Thoracic aorta endothelial cell (primary cell): ENCODE measurements at places on chromosomes 11 and 22. TPM values are rescaled to one million over a fixed set of nuclear protein-coding genes. Genes with fewer than 3 reads are reported as not detected.

Gene CD59
- 921 and 1,479 TPM in 2 replicates for total RNA-seq

Gene KCNC1
- not detected in 2 replicates for total RNA-seq

Gene UBQLN3
- total RNA-seq = not detected in 2 replicates

Gene KIAA1671
- total RNA-seq = 52.7 and 63.3 TPM in 2 replicates

Gene NLRP6
- total RNA-seq = not detected in 2 replicates

Gene NCR3LG1
- total RNA-seq = 25.0 and 38.1 TPM in 2 replicates

Gene C1QTNF5
- 43.1 and 51.7 TPM in 2 replicates for total RNA-seq

Gene ALG9
- 35.2 and 38.5 TPM in 2 replicates for total RNA-seq

Gene LMO2
- total RNA-seq = 23.0 and 37.8 TPM in 2 replicates

Gene RIBC2
- total RNA-seq = 1.8 and 2.1 TPM in 2 replicates

Gene SGSM1
- total RNA-seq = 0.27 and 0.50 TPM in 2 replicates

Gene OR52A1
- total RNA-seq = not detected in 2 replicates

Gene TRIM34
- total RNA-seq = 8.0 and 10.6 TPM in 2 replicates

Gene OSBP
- 43.1 and 45.8 TPM in 2 replicates for total RNA-seq

Gene ALKBH8
- total RNA-seq = 14.1 and 15.3 TPM in 2 replicates

Gene KCNQ1
- total RNA-seq = under 0.01 and 0.14 TPM in 2 replicates

Gene MCAM
- 2,944 and 4,036 TPM in 2 replicates for total RNA-seq

Gene INS
- not detected in 2 replicates for total RNA-seq

Gene LGR4
- total RNA-seq = 11.6 and 15.3 TPM in 2 replicates

Gene IGSF9B
- under 0.01 TPM in 2 replicates for total RNA-seq

Gene TEX12
- 0.43 TPM in 1 of 2 replicates, not detected in the other for total RNA-seq

Gene NXF1
- 47.5 and 52.9 TPM in 2 replicates for total RNA-seq

Gene CABP7
- total RNA-seq = not detected in 2 replicates

Gene FGF4
- total RNA-seq = not detected in 2 replicates

Gene CARD10
- total RNA-seq = 26.9 and 33.2 TPM in 2 replicates

Gene SAA4
- total RNA-seq = not detected in 2 replicates

Gene GCAT
- total RNA-seq = 18.0 and 32.3 TPM in 2 replicates

Gene PATE2
- total RNA-seq = 0.13 and 0.50 TPM in 2 replicates

Gene SSH3
- 8.2 and 9.0 TPM in 2 replicates for total RNA-seq

Gene MMP27
- not detected in 2 replicates for total RNA-seq

Gene SMTNL1
- not detected in 2 replicates for total RNA-seq

Gene SOX10
- not detected in 2 replicates for total RNA-seq

Gene KRTAP5-10
- not detected in 2 replicates for total RNA-seq

Gene CLCF1
- total RNA-seq = 2.3 and 2.9 TPM in 2 replicates

Gene USP2
- 0.13 and 0.43 TPM in 2 replicates for total RNA-seq

Gene GAS2
- total RNA-seq = 0.65 and 1.3 TPM in 2 replicates
